ENCODE measurements at places on chromosomes 4 and X. TPM values are rescaled to one million over a fixed set of nuclear protein-coding genes. Genes with fewer than 3 reads are reported as not detected.

ZFP42 gene
- not detected for total RNA-seq

RPL9 gene
- total RNA-seq, result 2,980 TPM

DNASE1L1 gene
- 12.5 TPM for total RNA-seq

BST1 gene
- not detected for total RNA-seq

PNMA6F gene
- total RNA-seq, result not detected

NAP1L2 gene
- 1.5 TPM for total RNA-seq

GPM6B gene
- 10.9 TPM for total RNA-seq

C1GALT1C1 gene
- 39.3 TPM for total RNA-seq

EGFL6 gene
- not detected for total RNA-seq

FGB gene
- total RNA-seq, result 6.2 TPM

GUCY1A1 gene
- total RNA-seq, result 49.1 TPM

CSAG3 gene
- total RNA-seq, result not detected

GRCh38 chrX:9258421-9259104 lies 206.3 kb upstream of the TBL1X start:
- no peak for DNase-seq

GRCh38 chrX:133473451-133473850 lies 58.2 kb upstream of the GPC4 start:
- DNase-seq, result no peak

GRCh38 chr4:143512978-143513313 lies 556 bp upstream of the SMARCA5 start:
- no peak for DNase-seq

DNA sequence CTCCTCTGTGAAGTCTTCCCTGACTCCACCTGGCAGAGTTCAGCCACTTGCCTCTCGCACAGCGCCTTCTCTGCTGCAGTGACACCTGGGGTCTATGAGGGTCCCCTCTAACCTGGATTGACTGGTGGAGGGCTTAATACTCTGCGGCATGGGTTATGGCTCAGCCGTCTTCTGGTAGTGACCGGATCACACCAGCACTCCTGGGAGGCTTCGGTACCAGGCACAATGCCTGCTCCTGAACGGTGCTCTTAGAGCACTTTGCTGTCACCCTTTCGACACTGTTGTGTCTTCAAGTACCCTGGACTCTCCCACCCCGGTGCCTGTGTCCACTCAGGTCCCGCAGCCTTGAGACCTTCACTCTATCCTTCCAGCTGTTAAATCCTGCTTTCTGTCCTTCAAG lies 50.0 kb downstream of the C4orf50 start:
- no peak for DNase-seq

DNA sequence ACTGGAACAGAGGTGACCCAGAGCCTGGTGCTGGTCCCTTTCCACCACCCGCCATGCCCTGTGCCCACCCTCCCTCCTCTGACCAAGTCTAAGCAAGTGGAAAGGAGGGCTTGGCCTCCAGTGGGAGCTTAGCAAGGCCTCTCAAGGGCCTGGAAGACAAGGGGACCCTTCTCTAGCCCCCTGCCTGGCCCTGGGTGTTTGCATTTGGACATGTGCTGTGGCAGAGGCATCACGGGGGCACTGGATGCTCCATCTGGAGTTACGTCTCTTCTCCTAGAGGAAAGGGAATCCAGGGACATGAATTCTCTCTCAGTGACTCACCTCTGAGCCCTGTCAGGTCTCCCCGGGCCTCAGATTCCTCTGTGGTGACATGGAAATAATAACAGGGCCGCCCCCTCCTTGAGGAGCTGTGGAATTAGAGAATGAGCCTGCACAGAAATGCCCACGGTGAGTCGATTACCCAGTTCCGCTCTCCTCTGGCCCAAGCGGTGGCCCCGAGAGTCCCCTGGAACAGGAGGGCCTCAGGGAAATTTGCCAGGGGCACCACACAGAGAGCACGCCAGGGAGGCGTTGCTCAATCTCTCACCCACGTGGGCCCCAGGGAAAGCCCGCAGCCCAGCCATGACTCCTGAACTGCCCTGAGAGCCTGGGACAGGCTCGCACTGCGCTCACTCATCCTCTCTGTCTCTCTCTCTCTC lies 189.6 kb downstream of the BCOR start:
- DNase-seq, result peak; percentile 52

- no peak for DNase-seq
These were observed 15.7 kb upstream of the UFSP2 start for GRCh38 chr4:185441479-185441878.

DNA sequence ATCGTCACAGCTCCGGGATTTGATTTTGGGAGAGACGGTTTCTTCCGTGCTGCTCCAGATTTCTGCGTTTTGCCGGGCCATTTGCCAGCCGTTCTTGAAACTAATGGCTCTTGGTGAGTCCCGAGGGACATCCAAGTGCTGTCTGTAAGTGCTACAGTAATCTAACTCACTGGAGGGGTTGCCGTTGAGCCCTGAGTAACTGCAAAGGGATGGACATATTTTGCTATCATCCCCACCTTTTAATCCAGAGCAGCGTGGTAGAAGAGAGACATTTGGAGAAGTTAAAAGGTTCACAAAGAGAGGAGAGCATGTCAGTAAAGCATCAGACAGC lies 88.9 kb upstream of the PDLIM3 start:
- DNase-seq, result no peak

GRCh38 chr4:2320152-2320551 lies 58.2 kb upstream of the MXD4 start:
- DNase-seq, result peak; percentile 26

DNA sequence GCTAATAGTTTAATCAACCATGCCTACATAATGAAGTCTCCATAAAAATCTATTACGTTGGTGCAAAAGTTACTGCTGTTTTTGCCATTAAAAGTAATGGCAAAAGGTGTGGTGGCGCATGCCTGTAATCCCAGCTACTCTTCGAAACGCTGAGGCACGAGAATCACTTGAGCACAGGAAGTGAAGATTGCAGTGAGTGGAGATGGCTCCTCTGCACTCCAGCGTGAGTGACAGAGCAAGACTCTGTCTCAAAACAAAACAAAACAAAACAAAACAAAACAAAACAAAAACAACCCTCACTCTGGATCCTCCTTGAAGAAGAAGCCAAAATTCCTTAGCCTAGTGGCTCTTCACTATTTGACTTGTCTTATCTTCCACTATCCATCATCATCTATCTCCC lies 78.0 kb downstream of the MSN start:
- no peak for DNase-seq

DNA sequence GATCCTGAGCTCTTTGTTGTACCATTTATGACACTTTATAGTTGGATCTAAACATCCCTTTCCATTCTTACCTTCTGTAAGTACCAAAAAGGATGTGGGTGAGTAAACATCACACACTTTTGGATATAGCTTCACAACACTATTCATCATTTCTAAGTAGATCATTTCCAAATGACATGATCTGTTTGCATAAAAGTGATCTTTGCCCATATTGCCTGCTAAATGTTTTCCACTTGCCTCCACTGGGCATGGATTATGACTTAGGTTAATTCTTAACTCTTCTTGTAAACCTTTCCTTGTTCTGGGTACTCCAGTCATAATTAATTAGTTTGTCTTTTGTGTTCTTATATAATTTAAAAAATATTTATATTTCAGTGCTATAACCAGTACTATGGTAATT lies 244.9 kb upstream of the AGA start:
- DNase-seq, result no peak

GRCh38 chr4:52051615-52052474 lies 741 bp downstream of the SPATA18 start:
- DNase-seq, result peak; percentile 82

- DNase-seq, result peak; percentile 94
These were observed 163.3 kb upstream of the PRDX4 start for GRCh38 chrX:23503835-23504539.

- DNase-seq, result no peak
These were observed 10.7 kb downstream of the GATB start for GRCh38 chr4:151750156-151750555.

GRCh38 chr4:39044956-39045826 lies 13.0 kb upstream of the TMEM156 start:
- DNase-seq, result peak; percentile 70

GRCh38 chr4:168384437-168385141 lies 66.0 kb upstream of the DDX60 start:
- DNase-seq, result peak; percentile 42

- DNase-seq, result no peak
These were observed 641.9 kb downstream of the NLGN4X start for GRCh38 chrX:5586726-5587125.

DNA sequence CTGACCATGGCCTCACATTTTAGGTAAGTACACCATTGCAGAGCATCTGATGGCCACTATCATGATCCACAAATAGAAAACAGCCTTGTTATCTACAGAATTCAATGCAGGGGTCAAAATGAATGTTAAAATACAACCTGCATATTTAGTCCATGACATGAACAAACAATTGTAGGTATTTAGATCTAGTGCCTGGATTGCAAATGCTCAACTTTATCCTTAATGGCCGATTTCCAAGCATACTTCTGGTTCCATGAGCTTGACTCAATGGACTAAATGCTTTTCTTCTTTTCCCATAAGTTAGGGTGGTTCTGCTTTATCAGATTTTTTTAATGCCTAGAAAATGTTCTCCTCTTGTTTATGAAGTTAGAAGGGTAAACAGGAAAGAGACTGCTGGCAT lies 139.2 kb upstream of the TTC29 start:
- no peak for DNase-seq

- DNase-seq, result peak; percentile 91
These were observed at the start of gene FGF2 for GRCh38 chr4:122826553-122827257. TSS of gene FGF2 (plus strand) at chr4:122826831. CDS start at chr4:122827175, 344 bp downstream.

- no peak for DNase-seq
These were observed 37.7 kb downstream of the ARHGAP24 start for GRCh38 chr4:85512446-85513205.

DNA sequence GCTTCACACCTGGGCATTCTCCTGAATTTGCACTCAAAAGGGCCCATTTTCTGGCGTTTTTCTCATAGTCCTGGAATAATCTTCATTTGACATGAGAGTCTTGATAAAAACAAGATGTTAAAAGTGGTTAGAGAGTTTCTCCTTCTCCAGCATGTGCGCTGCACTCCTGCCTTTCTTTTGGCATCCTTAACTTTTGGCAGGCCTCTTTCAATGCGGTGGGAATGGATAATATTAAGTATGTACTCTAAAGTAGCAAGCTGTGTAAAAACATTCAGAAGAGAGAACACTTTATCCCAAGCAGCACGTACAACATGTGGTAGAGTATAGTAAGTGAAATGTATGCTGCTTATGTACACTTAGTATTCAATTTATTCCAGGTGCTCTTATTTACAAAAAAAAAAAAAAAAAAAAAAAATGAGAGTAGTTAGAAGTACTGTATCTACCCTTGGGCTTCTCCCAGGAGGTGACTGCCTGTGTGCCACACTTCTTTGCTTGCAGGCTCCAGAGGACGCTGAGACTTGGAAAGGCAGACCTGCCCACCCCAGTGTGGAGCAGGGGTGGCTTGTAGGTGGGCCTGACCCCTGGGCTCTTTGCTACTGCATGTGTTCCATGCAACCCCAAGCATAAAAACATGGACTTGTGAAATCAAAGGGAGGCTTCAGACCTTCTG lies 3.9 kb downstream of the FGF2 start:
- DNase-seq, result no peak

- DNase-seq, result no peak
These were observed 137.2 kb downstream of the SH3KBP1 start for GRCh38 chrX:19750028-19750782.

GRCh38 chrX:139936259-139936658 lies 3.4 kb upstream of the ATP11C start:
- DNase-seq, result no peak

- no peak for DNase-seq
These were observed 127.4 kb upstream of the RPL34 start for GRCh38 chr4:108492816-108493595.

All from stomach (tissue), 19 donors.